Right kidney (tissue), 9 donors: ENCODE measurements at places on chromosomes 11 and 22.

- peak; percentile 57 for DNase-seq
These were observed 19.3 kb downstream of the MTFP1 start for GRCh38 chr22:30444632-30445437.

DNA sequence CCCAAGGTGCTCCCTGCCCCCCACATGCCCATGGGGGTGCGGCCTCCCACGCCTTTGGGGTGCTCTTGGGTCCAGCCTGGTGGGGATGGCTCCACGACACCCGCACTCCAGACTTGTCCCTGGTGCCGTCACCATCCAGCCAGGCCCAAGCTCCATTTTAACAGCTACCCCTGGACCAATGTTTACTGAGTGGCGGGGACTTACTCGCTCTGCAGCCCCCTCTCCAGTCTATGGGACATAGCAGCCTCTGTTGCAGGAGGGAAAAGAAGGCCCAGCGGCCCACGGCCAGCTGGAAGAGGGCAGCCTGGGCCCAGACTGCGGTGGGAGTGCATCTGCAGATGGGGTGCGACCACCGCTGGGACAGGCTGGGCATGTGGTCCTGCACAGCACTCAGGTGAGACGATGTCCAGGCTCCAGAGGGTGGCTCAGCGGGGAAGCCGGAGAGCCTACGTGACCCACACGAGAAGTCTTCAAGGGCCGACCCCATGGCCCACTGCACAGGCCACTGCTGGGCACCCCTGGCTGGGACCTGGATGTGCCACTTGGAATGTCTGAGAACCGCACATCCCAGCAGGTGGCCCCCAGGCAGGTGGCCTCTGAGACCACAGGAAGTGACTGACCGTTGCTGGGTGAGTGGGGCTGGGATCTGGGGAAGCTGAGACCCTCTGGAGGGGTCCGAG, 18.1 kb downstream of the IL17REL start:
- DNase-seq: no peak

DNA sequence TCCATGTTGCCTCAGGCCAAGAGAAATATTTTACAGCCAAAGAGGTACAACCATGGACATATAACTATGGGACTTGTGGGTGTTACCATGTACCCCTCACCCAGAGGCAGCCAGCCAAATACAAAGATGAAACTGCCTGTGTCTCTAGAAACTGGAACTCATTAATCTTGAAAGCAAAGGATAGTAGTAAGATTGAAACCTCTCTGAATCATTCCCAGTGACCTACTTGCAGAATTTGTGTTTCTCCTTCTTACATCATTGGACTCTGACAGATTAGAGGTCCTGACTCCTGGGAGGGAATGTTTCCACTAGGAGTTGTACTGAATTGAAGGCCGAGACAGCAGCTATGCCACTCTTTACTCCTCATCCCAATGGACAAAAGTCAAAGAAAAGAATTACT, 257.4 kb upstream of the UBASH3B start:
- DNase-seq: no peak

GRCh38 chr22:43919106-43919973, 4.3 kb upstream of the PNPLA3 start:
- no peak for DNase-seq

GRCh38 chr11:131977854-131978253, 607.4 kb downstream of the NTM start:
- no peak for DNase-seq

- DNase-seq: no peak
These were observed 12.9 kb downstream of the KRTAP5-5 start for GRCh38 chr11:1642288-1643145.

DNA sequence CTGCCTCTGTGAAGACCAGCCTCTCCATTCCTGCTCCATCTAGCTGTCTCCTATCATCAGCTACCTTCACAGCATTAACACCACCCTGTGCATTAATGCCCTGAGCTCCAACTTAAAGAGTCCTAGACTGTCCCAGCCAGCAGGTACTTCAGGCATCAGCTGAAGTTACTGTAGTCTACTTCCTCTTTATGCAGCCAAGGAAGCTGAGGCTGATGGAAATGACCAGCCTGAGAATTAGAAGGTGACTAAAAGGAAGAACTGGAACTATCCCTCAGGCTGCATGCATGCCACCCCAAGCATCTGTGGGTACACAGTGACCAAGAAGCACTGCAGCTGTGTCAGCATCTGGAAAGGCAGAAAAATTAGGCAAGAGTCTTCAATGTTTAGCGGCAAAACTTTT, 28.2 kb downstream of the MS4A10 start:
- DNase-seq: no peak

DNA sequence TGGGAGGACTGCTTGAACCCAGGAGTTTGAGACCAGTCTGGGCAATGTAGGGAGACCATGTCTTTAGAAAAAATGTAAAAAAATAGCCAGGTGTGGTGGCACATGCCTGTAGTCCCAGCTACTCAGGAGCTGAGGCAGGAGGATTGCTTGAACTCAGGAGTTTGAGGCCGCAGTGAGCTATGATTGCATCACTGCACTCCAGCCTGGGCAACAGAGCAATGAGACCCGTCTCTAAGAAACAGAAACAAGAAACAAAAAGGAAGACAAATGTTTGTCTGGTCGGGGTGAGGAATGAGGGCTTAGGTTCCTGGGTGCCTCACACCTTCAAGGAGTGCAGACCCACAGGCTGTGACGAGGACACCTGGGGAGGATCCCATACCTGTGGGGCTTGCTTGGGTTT, 191.9 kb downstream of the CEP164 start:
- peak; percentile 51 for DNase-seq

DNA sequence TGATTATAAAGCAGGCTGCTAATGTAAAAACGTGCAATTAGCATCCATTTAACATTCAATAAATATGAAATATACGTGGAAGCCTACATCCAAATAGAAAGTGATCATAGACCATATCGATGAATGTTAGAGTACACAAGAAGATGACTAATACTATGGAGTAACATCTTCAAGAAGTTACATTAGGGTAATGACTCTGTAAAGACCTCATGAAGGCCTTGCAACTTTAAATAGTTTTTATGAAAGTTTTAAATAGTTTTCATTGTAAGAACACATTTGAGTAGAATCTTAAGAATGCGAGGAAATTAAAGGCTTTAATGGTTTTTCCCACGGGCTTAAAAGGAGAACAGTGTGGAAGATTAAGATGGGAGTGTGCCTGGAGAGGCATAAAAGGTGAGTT, 1.4 kb downstream of the TRIM34 start:
- DNase-seq: no peak
